ENCODE measurements at places on chromosomes 1 and 21.
A peak's percentile ranks its signal among the peaks of the same experiment; 100 is the strongest.

- H3K36me3 ChIP-seq: no peaks in the 10 kb centered on the region
- no peak overlapping the region for H3K27ac ChIP-seq
- H3K4me3 ChIP-seq: no peak overlapping the region
Measured at GRCh38 chr1:205171369-205171768, 40.1 kb downstream of the DSTYK start.

- peaks cover 5% of the 10 kb centered on the region for H3K4me1 ChIP-seq
- no peak for DNase-seq
- H3K4me3 ChIP-seq: no peak overlapping the region
- H3K27ac ChIP-seq: no peak overlapping the region
- no peaks in the 10 kb centered on the region for H3K27me3 ChIP-seq
- no peaks in the 10 kb centered on the region for H3K36me3 ChIP-seq
Measured at GRCh38 chr1:37052120-37052519, 17.8 kb upstream of the GRIK3 start.

- no peak overlapping the region for H3K27ac ChIP-seq
- no peaks in the 10 kb centered on the region for H3K27me3 ChIP-seq
- no peaks in the 10 kb centered on the region for H3K36me3 ChIP-seq
- no peaks in the 10 kb centered on the region for H3K4me1 ChIP-seq
- no peak for DNase-seq
- no peak overlapping the region for H3K4me3 ChIP-seq
Measured at GRCh38 chr1:245361065-245361464, 206.3 kb downstream of the KIF26B start.

DNA sequence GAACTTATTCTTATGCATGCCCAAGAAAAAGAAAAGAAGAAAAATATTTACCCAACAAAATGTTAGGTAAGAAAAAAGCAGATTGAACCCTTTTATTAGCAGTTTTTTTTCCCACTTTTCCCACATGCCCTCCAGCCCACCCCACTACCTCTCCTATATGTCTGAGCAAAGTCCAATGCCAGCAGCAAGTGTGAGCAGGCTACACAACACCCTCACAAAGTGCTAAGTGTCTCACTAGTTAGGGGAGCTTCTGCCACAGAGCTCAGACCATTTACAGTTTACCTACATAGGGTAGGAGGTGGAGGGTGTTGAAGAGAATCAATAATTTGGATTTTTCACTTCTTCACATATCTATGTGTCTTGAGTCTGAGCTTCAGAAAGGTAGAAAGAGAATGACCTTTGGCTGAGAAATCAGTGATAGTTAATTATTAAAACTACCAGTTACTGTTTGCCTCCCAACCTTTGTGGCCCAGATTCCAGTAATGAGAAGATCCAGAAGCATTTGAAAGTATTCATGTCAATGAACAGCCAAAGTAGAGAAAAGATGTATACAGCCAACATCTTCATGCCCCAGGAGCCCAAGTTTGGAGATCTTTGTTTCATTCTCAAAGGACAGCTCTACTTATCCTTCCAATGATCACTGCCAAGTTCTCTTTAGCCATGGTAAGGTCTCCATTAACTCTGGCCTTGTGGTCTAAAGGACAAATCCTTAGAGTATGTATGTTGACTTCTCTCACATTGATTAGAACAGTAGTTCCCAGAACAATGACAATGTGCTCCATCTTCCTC, 26.2 kb downstream of the OR10J5 start:
- no peaks in the 10 kb centered on the region for H3K4me1 ChIP-seq
- DNase-seq: no peak
- no peak overlapping the region for H3K27ac ChIP-seq
- no peaks in the 10 kb centered on the region for H3K27me3 ChIP-seq

- peaks cover 17% of the 10 kb centered on the region for H3K4me1 ChIP-seq
- no peak overlapping the region for H3K4me3 ChIP-seq
Measured at GRCh38 chr1:94686882-94687281, 133.3 kb upstream of the SLC44A3 start.

DNA sequence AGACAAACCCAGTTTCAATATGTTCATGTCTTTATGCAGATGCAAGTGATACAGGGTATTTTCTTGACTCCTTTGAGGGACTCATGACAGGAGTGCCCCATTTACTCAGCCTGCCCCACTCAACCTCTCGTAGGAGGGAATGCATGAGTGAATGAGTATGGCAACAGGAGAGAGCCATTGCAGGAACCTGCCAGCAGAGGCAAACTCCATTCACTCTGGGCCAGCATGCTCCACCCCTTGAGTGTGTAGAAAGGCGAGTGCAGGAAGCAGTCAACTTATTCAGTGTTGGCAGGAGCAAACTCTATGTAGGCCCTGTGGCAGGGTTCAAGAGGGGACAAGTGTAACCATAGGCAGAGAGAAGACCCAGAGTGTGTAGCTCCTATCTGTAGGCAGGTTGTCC, 1526.3 kb downstream of the PLA2G4A start:
- H3K27ac ChIP-seq: no peak overlapping the region
- no peak overlapping the region for H3K4me3 ChIP-seq
- no peaks in the 10 kb centered on the region for H3K4me1 ChIP-seq
- DNase-seq: no peak

DNA sequence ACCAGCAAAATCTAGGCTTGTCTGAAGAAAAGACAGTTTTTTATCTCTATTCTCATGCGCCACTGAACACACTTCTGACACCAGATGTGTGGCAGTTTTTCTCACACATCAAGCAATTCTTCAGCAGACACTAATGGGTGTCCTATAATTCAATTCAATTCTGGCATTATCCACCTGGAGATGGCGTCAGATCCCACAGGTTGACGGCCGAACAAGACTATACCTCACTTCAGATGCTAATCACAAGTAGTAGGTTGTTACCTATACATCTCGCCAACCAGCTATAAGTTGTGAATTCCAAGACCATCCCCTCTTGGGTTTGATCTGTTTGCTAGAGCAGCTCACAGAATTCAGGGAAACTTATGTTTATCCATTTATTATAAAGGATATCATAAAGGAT, 89.9 kb upstream of the ARTN start:
- no peak overlapping the region for H3K27ac ChIP-seq
- DNase-seq: no peak
- peaks cover 31% of the 10 kb centered on the region for H3K4me1 ChIP-seq
- H3K27me3 ChIP-seq: no peaks in the 10 kb centered on the region
- peaks cover 6% of the 10 kb centered on the region for H3K36me3 ChIP-seq

- no peaks in the 10 kb centered on the region for H3K27me3 ChIP-seq
- no peaks in the 10 kb centered on the region for H3K36me3 ChIP-seq
- H3K4me3 ChIP-seq: no peak overlapping the region
Measured at GRCh38 chr1:15033264-15033663, 120.3 kb upstream of the TMEM51 start.

GRCh38 chr1:151568626-151569088, 28.5 kb downstream of the TUFT1 start:
- H3K36me3 ChIP-seq: peaks cover 13% of the 10 kb centered on the region
- H3K27me3 ChIP-seq: no peaks in the 10 kb centered on the region
- no peak overlapping the region for H3K27ac ChIP-seq
- H3K4me3 ChIP-seq: no peak overlapping the region

GRCh38 chr1:39981945-39982344, 27.0 kb downstream of the MFSD2A start:
- peaks cover 19% of the 10 kb centered on the region for H3K4me1 ChIP-seq
- DNase-seq: no peak
- no peak overlapping the region for H3K27ac ChIP-seq
- H3K4me3 ChIP-seq: no peak overlapping the region
- H3K36me3 ChIP-seq: no peaks in the 10 kb centered on the region

DNA sequence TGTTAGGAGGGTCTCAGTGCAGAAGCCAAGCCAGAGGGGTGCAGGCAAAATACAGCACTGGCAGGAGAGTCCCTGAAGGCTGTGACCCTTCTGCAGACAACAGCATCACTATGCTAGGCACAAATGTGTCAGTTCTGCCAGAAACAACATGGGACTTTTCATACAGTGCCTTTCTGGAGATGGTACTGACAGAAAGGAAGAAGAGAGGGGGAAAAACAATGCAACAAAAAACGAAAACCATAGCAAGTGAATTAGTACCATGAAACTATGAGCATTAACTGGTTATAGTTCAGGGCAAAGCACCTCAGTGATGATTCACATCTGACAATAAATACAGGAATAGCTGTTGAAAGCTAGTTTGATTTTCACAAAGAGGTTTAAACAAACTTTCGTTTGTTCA, 140.8 kb upstream of the NBPF11 start:
- H3K27ac ChIP-seq: no peak overlapping the region
- H3K36me3 ChIP-seq: no peaks in the 10 kb centered on the region
- no peaks in the 10 kb centered on the region for H3K27me3 ChIP-seq
- DNase-seq: no peak

DNA sequence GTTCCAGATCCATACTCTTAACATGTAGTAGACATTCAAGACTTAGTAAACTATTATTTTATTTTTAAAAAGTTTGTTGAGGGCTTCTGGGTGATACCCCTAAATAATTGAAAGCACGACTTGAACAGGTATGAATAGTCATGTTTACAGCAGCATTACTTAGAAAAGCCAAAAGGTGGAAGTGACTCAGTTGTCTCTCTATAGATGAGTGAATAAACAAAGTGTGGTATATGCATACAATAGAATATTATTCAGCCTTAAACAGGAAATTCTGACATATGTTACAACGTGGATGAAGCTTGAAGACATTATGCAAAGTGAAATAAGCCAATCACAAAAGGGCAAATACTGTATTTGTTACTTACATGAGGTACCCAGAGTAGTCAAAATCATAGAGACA, 26.5 kb downstream of the TSNAX start:
- H3K36me3 ChIP-seq: no peaks in the 10 kb centered on the region
- H3K4me1 ChIP-seq: 0 out of 2 replicates have a peak, but pooled peaks cover 3% of the 10 kb centered on the region
- H3K27ac ChIP-seq: no peak overlapping the region
- H3K27me3 ChIP-seq: no peaks in the 10 kb centered on the region
- no peak for DNase-seq

GRCh38 chr1:76073481-76073880, 1.1 kb upstream of the ST6GALNAC3 start:
- 0 out of 2 replicates have a peak, but pooled peaks cover 7% of the 10 kb centered on the region for H3K27me3 ChIP-seq
- peaks cover 15% of the 10 kb centered on the region for H3K4me1 ChIP-seq
- H3K36me3 ChIP-seq: no peaks in the 10 kb centered on the region
- peak; percentile 44 for DNase-seq
- H3K27ac ChIP-seq: no peak overlapping the region

DNA sequence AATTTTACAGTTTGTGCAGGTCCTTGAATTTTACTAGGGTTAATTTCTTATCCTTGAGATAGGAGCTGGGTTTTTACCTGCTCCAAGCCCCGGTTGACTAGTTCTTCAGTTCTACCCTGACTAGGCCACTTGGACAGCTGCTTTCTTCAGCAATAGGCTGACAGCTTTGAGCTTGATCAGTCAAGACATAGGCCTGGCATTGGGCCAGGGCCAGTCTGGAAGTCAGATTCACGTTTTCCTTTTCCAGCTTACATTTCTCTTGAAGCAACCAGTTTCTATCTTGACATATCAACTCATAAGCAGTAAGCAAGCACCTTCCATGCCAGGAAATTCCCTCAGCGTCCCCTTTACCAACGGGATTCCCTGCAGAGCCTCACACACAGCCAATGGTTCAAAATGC, 63.7 kb upstream of the AJAP1 start:
- no peak overlapping the region for H3K27ac ChIP-seq
- no peaks in the 10 kb centered on the region for H3K27me3 ChIP-seq
- DNase-seq: no peak

DNA sequence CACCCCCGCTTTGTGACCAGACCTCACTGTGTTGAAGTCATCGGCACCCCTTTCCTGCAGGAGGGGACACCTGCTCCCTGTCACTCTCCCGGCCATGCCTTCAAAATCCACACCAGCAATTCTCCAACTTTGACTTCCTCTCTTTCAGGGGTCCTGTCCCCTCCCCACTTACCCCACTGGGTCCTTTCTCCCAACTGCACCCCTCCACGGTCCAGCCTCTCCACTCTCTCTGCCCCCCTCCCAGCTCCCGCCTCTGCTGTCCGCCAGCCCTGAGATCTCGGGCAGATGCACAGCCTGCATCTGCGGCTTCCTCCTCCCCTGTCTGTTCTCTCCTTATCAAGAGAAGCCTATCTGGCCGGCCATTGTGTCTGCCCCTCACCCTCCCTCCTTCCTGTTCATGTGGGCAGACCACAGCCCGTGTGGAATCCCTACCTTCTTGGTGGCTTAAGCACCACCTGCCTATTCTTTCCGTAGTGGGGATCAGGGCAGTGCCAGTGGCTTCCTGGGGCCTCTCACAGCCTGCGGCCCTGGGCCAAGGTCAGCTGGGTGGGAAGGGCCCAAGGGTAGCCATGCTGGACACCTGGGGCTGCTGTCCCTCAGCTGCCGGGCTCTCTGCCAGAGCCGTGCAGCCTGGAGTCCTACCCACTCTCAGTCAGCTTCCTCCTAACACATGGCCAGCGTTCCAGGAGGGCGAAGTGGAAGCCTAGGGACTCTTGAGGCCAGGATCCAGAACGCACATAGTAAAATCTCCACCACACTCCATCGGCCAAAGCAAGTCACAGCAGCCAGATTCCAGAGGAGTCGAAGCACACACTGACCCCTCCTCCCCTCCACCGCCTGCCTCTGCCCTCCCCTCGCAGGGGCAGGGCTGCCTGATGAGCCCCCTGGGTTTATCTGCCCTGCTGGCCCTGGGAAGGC, 5.1 kb upstream of the HES4 start:
- H3K27ac ChIP-seq: no peak overlapping the region
- peaks cover 68% of the 10 kb centered on the region for H3K27me3 ChIP-seq
- H3K36me3 ChIP-seq: no peaks in the 10 kb centered on the region

DNA sequence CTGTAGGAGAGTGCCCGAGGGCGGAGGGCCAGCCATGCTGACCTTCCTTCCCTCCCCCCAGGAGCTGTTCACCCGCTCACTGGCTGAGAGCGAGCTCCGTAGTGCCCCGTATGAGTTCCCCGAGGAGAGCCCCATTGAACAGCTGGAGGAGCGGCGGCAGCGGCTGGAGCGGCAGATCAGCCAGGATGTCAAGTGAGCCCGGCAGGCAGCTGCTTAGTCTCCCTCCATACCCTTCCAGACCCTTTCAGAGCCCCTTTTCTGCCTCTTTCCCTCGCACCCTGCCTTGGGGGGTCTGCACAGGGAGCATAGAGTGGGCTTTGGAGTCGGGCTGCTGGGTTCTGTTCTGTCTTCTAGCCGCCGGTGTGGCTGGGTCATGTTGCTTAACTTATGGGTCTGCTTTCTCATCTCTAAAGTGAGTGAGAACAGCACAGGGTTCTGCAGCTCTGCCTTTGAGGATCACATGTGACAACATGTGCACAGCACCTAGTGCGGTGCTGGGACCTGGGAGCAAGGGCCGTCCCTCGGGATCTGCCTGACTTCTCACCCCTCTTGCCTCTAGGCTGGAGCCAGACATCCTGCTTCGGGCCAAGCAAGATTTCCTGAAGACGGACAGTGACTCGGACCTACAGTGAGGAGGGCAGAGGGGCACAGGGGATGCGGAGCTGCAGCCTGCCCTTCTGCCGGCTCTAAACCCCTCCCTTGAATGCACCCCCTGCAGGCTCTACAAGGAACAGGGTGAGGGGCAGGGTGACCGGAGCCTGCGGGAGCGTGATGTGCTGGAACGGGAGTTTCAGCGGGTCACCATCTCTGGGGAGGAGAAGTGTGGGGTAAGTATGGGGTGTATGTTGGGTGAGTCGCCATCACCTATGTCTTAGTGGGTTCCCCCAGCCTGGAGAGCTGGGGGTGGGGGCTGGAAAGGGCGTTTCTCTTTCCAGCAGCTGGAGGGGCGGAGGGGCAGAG, 6.2 kb downstream of the AMPD2 start:
- DNase-seq: no peak
- H3K36me3 ChIP-seq: no peaks in the 10 kb centered on the region
- no peaks in the 10 kb centered on the region for H3K27me3 ChIP-seq
- H3K27ac ChIP-seq: no peak overlapping the region
